ENCODE measurements at places on chromosomes 4 and X.

GRCh38 chrX:13232484-13232883, 87.4 kb downstream of the ATXN3L start:
- no peaks in the 10 kb centered on the region for H3K4me1 ChIP-seq
- no peak overlapping the region for H3K4me3 ChIP-seq
- H3K27ac ChIP-seq = no peak overlapping the region
- no peaks in the 10 kb centered on the region for H3K27me3 ChIP-seq
- DNase-seq = no peak
- peaks cover 4% of the 10 kb centered on the region for H3K36me3 ChIP-seq

DNA sequence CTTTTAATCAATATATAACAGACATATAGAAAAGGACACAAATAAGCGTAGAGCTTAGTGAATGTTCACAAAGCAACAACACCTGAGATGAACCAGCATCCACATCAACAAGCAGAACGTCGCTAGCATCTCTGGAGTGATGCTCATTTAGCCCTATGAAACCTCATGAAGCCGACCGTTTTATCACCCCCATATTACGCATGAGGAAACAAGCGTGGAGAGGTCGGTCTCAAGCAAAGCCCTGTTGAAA, 524 bp upstream of the RPS3A start:
- peaks cover 44% of the 10 kb centered on the region for H3K4me1 ChIP-seq
- H3K27me3 ChIP-seq = peaks cover 12% of the 10 kb centered on the region
- H3K27ac ChIP-seq = peak overlapping the region; percentile 97
- no peak for DNase-seq
- H3K36me3 ChIP-seq = peaks cover 18% of the 10 kb centered on the region

DNA sequence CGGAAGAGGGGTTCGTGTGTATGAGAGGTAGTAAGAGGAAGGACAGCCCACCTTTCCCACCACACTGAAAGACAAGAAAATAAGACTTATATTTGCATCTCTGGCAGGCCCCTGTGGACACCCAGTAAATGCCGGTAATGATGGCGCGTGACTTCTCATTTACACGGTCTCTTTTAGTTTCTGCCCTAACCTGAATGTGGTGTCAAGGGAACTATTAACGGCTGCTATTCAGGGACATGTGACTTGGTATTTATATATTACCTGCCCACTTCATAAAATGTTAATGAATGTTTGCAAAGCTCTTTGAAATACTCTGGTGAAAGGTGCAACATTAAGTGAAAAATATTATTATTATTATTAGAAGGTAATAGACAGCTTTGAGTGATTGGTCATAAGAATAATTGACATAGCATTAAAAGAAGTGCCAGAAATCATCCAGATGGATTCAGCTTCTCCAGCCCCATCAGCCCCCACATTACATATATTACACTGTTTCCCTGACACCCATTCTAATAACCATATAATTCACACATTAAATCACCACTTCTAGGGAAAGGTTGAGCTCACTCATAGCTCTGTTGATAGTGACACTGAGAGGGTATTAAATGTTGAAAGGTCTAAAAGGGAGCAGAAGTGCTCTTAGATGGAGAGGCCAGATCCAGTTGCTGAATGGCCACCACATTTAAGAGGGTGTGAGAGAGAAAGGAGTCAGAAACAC, 83.0 kb upstream of the BEND4 start:
- no peaks in the 10 kb centered on the region for H3K4me1 ChIP-seq
- H3K27me3 ChIP-seq = peaks cover 1% of the 10 kb centered on the region
- H3K27ac ChIP-seq = no peak overlapping the region
- H3K36me3 ChIP-seq = no peaks in the 10 kb centered on the region

- peaks cover 24% of the 10 kb centered on the region for H3K36me3 ChIP-seq
- no peaks in the 10 kb centered on the region for H3K4me1 ChIP-seq
- H3K27me3 ChIP-seq = no peaks in the 10 kb centered on the region
- no peak overlapping the region for H3K4me3 ChIP-seq
- no peak overlapping the region for H3K27ac ChIP-seq
- no peak for DNase-seq
Observed at GRCh38 chr4:48602763-48603162, 112.7 kb downstream of the ZAR1 start.

DNA sequence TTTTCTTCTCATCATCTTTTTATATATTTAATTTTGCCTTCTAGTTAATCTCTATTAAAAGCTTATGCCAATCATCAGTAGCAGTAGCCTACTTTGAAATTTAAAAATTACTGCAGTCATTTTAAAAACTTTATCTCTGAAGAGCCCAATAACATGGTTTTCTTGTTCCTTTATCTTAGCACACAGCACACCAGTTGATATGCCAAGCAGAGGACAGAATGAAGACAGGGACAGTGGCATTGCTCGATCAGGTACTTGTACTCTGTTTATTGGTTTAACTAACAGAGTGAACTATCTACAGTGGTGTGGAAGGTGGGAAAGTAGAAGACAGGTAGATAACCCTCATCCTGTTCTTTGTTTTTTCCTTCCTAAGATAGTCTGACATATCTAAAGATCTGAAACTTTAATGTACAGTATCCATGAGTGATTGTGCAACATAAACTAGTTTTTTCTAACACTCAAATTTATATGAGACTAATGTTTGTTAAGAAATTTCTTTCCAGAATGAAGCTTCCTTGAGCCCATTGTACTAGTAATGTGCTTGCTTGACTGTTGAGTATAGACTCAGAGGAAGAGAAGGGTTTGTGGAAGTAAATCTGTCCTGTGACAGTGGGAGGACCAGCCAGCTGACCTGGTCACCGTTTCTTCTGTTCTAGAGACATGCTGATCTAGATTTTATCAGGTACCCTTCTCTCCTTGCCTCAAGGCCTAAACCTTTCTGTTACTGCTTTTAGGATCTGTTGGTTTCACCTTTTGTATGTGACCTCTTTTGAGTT, 66.6 kb downstream of the FNIP2 start:
- no peak for DNase-seq
- peaks cover 16% of the 10 kb centered on the region for H3K36me3 ChIP-seq
- H3K4me3 ChIP-seq = no peak overlapping the region
- peaks cover 2% of the 10 kb centered on the region for H3K27me3 ChIP-seq

- no peak overlapping the region for H3K27ac ChIP-seq
- peaks cover 51% of the 10 kb centered on the region for H3K27me3 ChIP-seq
- H3K4me3 ChIP-seq = no peak overlapping the region
- peaks cover 3% of the 10 kb centered on the region for H3K36me3 ChIP-seq
- H3K4me1 ChIP-seq = peaks cover 14% of the 10 kb centered on the region
Observed at GRCh38 chr4:110617075-110617640, 5.7 kb downstream of the PITX2 start.

GRCh38 chr4:4341861-4342650, 44.8 kb upstream of the NSG1 start:
- H3K27me3 ChIP-seq = no peaks in the 10 kb centered on the region
- no peak for DNase-seq
- H3K4me3 ChIP-seq = no peak overlapping the region
- no peaks in the 10 kb centered on the region for H3K36me3 ChIP-seq
- peaks cover 2% of the 10 kb centered on the region for H3K4me1 ChIP-seq

DNA sequence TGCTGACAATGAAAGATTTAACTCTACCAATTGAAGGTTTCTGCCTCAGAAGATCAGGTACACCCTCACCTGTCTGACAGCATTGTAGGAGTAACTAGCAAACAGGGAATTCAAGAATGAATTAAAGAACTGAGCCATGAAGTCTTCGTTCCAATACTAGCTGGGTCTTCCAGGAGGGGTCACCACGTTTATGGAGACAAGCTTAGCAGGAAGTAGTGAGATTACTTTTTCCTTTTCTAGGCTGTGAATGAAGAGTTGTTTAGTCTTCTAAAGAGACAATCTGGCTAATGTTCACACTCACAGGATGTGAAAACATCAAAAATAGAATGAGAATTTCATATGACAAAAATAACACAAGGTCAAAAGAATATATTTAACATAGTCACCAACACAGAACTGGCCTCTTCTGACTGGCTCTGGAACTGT, 54.9 kb downstream of the REELD1 start:
- H3K27me3 ChIP-seq = no peaks in the 10 kb centered on the region
- peaks cover 14% of the 10 kb centered on the region for H3K36me3 ChIP-seq
- no peak for DNase-seq
- H3K4me1 ChIP-seq = no peaks in the 10 kb centered on the region

DNA sequence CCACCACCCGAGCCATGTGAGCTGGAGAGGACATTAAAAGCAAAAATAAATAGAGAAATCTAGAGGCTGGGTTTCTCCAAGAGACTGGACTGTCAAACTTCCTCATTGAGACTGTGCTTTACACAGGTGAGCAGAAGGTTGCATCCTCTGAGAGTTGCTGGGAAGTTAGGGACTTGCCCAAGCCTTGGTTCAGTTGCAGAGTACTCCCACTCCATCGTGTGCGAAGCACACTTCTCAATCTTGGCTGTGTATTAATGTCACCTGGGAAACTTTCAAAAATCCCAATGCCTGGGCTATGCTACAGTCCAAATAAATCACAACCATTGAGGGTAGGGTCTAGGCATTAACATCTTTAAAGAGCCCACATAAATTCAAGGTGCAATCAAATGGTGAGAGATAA, 89.2 kb downstream of the ZNF330 start:
- H3K4me3 ChIP-seq = no peak overlapping the region
- H3K4me1 ChIP-seq = peaks cover 15% of the 10 kb centered on the region
- H3K36me3 ChIP-seq = no peaks in the 10 kb centered on the region
- no peak for DNase-seq
- peaks cover 4% of the 10 kb centered on the region for H3K27me3 ChIP-seq

GRCh38 chrX:131671735-131672134, 127.9 kb downstream of the OR13H1 start:
- DNase-seq = no peak
- H3K36me3 ChIP-seq = no peaks in the 10 kb centered on the region
- H3K27ac ChIP-seq = no peak overlapping the region
- no peak overlapping the region for H3K4me3 ChIP-seq

DNA sequence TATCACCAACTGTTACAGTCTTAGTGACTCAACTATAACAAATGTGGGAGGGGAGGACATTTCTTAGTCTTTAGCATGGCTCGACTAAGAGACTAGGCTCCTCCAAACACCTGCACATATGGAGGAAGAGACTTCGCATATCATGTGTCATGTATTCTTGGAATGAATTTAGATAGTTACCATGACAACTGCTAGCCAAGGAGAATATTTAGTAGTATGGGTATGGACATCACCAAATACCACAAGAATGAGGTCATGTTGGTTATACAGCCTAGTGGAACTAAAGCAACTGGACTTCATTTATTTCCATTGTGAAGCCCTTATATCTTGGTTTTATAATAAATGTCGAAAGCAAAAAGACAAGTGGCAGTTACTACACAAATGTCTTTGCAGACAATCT, 512.3 kb downstream of the CFAP47 start:
- H3K27ac ChIP-seq = no peak overlapping the region
- no peak for DNase-seq
- no peaks in the 10 kb centered on the region for H3K36me3 ChIP-seq
- no peaks in the 10 kb centered on the region for H3K4me1 ChIP-seq

- H3K36me3 ChIP-seq = no peaks in the 10 kb centered on the region
- no peak overlapping the region for H3K27ac ChIP-seq
- H3K27me3 ChIP-seq = no peaks in the 10 kb centered on the region
- DNase-seq = no peak
Observed at GRCh38 chr4:112881842-112882241, 167.6 kb upstream of the ANK2 start.

GRCh38 chrX:79138658-79139241, 5.7 kb upstream of the GPR174 start:
- H3K4me3 ChIP-seq = peak overlapping the region; percentile 54
- H3K4me1 ChIP-seq = peaks cover 20% of the 10 kb centered on the region
- H3K36me3 ChIP-seq = no peaks in the 10 kb centered on the region
- DNase-seq = peak; percentile 29
- H3K27ac ChIP-seq = peak overlapping the region; percentile 84

DNA sequence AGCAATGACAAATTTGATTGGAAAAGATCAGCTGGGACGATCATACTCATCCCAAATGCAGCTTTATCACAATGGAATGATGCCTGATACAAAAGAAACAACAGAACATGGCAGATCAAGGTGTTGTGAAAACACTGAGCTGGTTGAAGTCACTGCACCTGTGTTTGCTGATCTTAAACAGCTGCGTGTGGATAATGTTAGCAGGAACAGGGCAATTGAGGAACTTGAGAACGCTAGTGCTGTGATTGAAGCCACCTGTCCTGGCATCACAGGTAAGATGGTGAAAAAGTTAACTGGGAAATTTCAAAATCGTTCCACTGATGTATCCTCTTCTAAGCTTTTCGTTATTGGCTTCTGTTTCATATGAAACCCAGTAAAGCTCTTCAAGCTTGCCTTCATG, 27.4 kb upstream of the SOD3 start:
- no peaks in the 10 kb centered on the region for H3K36me3 ChIP-seq
- no peak overlapping the region for H3K27ac ChIP-seq
- no peak overlapping the region for H3K4me3 ChIP-seq
- no peaks in the 10 kb centered on the region for H3K4me1 ChIP-seq
- no peaks in the 10 kb centered on the region for H3K27me3 ChIP-seq

GRCh38 chrX:16528620-16529019, 121.3 kb upstream of the S100G start:
- H3K27me3 ChIP-seq = peaks cover 4% of the 10 kb centered on the region
- H3K4me3 ChIP-seq = no peak overlapping the region
- no peak for DNase-seq

DNA sequence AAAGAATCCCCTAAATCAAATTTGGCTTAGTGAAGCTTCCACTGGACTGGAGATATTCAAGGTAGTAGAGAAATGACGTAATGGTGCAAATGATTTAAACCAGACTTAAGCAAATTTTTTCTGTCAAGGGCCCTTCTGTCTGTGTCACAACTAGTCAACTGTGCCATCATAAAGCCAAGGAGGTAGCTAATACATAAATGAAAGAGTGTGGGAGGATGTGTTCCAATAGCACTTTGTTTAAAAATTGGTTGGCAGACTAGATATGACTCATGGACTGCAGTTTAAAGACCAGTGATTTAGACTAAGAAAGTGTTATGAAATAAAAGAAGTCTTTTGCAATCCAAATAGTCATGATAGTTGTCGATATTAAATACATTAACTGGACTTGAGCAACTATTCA, 24.3 kb upstream of the TEX13C start:
- H3K4me3 ChIP-seq = no peak overlapping the region
- H3K27me3 ChIP-seq = no peaks in the 10 kb centered on the region
- DNase-seq = no peak
- no peaks in the 10 kb centered on the region for H3K4me1 ChIP-seq
- no peak overlapping the region for H3K27ac ChIP-seq
- no peaks in the 10 kb centered on the region for H3K36me3 ChIP-seq

DNA sequence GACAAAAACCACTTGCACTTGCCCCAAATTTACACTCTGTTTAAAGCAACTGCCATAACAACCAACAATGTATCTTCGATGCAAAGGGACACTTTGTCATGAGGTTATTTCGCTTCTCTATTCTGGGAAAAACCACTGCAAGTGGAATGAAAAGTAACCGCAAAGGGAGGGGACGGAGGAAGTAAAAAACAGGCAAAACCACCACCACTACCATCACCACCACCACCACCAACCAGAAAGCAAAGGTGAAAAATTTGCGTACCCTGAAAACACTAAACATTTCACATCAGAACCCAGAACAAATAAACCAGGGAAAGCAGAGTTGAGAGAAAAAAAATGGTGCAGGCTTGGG, 1.2 kb upstream of the N4BP2 start:
- H3K4me1 ChIP-seq = peaks cover 42% of the 10 kb centered on the region
- peak overlapping the region; percentile 97 for H3K27ac ChIP-seq
- DNase-seq = no peak
- peak overlapping the region; percentile 98 for H3K4me3 ChIP-seq
- H3K36me3 ChIP-seq = peaks cover 3% of the 10 kb centered on the region
- H3K27me3 ChIP-seq = peaks cover 11% of the 10 kb centered on the region

Measured in immature natural killer cell (primary cell).